ENCODE measurements at places on chromosomes 12 and 14.

GRCh38 chr14:69475194-69475818 lies 9.2 kb upstream of the PLEKHD1 start:
- no peak for DNase-seq

GRCh38 chr12:6647083-6647604 lies at the start of gene ACRBP:
ACRBP (minus strand) TSS chr12:6647432; CDS start chr12:6647366, 66 bp downstream.
- DNase-seq: no peak

DNA sequence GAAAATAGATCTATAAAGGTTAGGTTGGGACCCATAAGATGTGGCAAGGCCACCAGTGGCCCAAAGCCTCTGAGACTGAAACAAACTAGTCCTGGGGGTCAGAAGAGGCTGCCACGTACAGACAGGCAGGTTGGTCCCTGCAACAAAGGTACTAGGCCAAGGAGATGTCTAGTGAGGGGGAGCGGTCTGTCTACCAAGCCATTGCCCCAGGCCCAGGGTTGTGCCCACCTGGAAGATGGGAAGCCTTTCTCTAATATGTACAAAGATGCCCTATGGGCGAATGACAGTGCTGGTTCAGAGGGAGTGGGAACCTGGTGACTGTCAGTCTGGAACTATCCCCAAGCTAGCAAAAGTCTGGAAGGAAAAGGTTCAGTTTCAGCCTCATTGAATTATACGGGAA lies 233.2 kb downstream of the RBM19 start:
- DNase-seq: no peak

DNA sequence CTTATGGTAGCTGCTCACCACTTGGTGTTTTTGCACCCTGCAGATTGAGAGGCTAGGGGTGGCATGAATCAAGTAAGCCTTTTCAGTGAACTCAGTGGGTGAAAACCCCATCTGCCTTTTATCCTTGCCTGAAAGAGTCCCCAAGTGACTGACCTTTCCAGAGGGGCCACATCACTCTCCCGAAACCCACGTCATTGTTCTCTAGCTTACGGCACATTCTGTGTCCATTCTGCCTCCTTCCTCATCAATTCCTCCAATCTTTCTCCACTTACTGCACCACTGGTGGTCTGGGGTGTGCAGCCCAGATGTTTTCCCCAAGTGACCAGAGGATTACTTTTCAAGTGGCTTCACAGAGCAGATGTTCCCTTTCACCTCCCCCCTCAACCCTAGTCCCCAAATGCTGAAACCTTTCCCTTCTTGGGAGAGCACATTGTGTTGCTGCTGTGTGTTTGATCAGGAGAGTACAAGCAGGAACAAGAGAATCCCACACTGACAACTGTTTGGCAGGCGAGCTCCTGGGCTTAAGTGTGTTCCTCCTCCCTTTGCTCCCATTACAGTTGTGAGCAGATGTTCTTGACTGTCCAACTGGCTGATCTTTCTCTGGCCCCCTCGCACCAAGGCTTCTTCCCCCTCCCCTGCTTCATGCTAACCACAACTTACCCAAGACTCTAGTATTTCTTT lies 138.0 kb upstream of the IGF1 start:
- no peak for DNase-seq

DNA sequence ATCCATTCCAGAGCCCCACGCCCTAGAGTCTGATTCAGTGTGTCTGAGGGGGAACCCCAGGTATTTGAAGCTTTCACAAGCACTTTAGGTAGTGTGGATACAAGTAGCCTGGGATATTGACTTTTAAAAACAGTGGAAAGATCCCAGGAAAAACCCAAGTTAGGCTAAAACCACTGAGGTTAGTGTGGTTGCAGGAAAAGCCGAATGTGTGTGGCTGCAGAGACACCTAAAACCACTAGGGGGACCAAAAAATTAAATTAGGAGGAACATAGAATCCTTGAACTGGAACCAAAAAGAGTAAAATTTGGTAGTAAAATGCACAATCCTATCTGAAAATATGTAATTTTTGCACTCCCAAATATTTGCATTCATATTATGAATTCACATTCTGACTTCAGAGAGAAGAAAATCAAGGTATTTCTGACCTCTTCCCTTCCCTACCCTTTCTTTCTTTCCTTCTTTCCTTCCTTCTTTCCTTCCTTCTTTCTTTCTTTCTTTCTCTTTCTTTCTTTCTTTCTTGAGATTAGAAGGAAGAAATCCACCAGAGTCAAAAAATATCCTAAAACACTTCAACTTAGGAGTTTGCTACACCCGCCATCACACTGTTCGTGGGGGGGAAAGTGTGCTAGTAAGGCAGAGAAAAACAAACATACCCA lies 37.8 kb downstream of the SLCO1A2 start:
- DNase-seq: no peak

GRCh38 chr14:56247495-56248200 lies 129.4 kb downstream of the PELI2 start:
- DNase-seq: no peak

DNA sequence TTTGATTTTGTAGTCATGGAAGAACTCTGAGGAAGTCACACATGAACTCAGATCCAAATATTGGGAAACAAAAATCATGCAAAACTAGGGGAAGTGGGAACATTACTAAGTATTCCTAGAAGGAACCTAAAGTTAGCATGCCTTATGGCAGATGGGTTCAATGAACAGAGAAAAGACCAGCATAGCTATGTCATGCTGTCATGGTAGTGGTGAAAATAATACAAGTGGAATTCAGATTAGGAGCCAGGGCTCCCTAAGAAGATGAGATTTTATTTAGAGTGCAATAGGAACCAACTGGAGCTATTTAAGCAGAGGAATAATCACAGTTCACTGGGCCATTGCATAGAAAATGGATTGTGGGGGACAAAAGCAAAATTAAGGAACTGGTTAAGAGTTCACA lies 134.0 kb downstream of the DIO2 start:
- DNase-seq: no peak

- DNase-seq: no peak
These were observed 79.7 kb downstream of the EML1 start for GRCh38 chr14:99872786-99873440.

DNA sequence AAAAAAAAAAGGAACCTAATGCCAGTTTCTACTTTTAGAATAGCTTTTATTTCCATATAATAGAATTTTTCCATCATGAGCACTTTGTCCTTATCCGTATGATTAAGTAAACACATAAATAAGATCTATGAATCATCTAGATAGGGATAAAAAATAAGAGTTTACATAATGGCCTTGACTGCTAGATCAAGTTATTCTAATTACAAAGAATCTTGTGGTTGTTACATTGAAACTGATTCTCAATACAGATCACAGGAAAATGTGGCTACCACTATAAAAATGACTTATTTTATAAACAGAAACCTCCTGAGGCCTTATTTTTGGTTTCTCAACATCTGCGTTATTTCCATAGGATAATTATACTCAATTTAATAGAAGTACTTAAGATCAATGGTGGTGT lies 34.4 kb upstream of the NDUFA12 start:
- no peak for DNase-seq
